CD8-positive, alpha-beta T cell (primary cell): ENCODE measurements at places on chromosomes 16 and 17.
A peak's percentile ranks its signal among the peaks of the same experiment; 100 is the strongest.

DNA sequence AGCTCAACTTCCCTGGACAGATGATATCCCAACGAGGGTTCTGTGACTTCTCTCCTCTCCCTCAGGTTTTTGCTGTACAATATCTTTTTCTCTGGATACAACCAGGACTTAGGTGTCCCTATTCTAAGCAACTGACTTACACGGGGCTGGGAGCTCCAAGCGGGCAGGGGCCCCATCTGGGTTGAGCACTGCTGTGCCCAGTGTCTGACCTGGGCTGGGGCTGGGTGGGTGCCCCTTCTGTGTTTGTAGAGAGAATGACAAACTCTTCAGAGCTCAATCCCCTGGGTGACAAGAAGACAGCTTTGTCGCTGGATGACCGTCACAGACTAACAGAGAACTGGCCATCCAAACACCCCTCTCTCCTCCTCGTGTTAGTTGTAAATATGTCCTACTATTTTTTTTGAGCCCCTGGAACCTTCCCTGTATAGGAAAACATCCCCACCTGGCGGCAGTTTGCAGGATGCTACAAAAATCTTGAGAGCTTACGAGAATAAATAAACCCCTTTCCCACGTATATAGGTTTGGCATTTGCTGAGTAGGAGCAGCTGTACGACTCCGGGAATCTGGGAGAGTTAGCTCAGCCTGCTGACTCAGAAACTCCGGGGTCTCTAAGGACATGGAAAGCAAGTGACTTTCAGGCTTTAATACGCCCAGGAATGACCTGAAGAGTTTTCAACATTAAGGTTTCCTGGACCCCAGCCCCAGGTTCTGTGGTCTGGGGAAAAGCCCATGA, 23.7 kb upstream of the RCVRN start:
- no peak for DNase-seq

- DNase-seq, result no peak
Observed at GRCh38 chr17:81196505-81197408, 26.0 kb downstream of the CEP131 start.

DNA sequence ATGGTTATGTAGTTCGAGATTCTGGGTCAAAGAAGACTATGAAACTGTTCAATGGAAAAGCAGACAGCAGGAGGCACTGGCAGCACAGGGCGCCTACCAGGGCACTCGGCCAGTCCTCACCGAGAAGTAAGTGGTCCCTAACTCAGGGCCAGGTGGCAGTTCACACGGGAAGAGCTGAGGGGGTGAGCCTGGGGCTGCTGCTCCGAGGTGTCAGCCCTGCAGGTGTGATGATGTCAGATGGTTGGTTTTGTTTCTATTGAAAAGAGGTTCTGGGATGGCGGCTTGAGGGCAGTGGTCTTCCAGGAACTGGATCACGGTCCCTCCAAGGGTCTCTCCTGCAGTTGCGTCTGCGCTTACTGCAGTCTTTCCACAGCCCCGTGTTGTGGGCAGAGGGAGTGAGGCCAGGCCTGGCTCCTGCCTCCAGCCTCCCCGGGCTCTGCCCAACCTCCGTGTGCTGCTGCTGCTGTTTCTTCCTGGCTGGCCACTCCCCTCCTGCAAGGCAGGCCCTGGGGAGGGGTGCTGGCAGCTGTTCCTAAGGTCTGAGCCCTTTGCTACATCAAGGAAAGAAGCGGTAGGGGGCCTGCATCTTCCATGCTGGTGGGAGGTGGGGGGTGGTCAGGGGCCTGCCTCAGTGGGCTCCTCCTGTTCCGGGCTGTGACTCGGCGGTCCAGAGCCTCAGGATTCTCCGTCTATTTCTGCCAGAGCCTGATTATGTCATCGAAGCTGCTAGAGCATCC, 22.6 kb downstream of the RNF213 start:
- DNase-seq, result no peak

DNA sequence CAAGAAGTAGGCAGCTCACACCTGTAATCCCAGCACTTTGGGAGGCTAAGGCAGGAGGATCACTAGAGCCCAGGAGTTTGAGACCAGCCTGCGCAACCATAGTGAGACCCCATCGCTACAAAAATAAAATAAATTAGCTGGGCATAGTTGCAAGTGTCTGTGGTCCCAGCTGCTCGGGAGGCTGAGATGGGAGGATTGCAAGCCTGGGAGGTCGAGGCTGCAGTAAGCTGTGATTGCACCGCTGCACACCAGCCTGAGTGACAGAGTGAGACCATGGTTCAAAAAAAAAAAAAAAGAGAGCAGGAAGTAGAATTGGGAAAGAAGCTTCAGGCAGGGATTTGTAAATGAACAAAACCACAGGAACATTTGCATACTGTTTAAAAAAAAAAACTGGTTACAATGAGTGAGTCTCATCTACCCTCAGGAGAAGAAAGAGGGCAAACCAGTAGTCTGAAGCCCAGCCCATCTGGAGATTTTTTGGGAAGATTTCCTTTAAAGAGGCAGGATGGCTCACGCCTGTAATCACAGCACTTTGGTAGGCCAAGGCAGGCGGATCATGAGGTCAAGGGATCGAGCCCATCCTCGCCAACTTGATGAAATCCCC, 7.9 kb downstream of the MPV17L start:
- DNase-seq, result no peak

- DNase-seq, result no peak
Observed at GRCh38 chr16:84294531-84295142, at the start of gene WFDC1. WFDC1 (plus strand) TSS chr16:84294878; CDS start chr16:84294972, 94 bp downstream.

- DNase-seq, result no peak
Observed at GRCh38 chr17:82281502-82282238, 8.2 kb upstream of the CSNK1D start.

DNA sequence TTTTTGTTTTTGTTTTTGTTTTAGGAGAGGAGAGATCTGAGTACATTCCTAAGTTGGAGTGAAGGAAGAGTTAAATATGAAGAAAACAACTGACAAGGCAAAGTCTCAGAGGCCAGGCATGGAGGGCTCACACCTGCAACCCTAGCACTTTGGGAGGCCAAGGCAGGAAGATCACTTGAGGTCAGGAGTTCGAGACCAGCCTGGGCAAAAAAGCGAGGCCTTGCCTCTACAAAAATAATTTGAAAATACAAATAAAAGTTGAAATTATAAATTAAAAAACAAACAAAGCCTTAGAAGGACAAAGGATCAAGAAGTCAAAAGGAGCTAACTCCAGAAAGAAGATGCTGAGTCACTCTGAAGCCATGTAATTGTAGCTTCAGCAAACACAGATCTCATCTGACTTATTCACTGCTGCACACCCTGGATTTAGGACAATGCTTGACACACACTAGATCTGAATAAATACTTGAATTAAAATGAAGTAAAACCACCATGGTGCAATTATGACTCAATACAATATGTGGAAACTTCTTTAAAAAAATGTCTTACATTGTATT, 9.1 kb downstream of the CEP20 start:
- DNase-seq, result no peak

- no peak for DNase-seq
Observed at GRCh38 chr16:70647441-70648359, 1.3 kb downstream of the IL34 start.

- DNase-seq, result no peak
Observed at GRCh38 chr16:17396762-17397498, 73.8 kb downstream of the XYLT1 start.

- no peak for DNase-seq
Observed at GRCh38 chr16:22325598-22326368, 28.6 kb downstream of the POLR3E start.

DNA sequence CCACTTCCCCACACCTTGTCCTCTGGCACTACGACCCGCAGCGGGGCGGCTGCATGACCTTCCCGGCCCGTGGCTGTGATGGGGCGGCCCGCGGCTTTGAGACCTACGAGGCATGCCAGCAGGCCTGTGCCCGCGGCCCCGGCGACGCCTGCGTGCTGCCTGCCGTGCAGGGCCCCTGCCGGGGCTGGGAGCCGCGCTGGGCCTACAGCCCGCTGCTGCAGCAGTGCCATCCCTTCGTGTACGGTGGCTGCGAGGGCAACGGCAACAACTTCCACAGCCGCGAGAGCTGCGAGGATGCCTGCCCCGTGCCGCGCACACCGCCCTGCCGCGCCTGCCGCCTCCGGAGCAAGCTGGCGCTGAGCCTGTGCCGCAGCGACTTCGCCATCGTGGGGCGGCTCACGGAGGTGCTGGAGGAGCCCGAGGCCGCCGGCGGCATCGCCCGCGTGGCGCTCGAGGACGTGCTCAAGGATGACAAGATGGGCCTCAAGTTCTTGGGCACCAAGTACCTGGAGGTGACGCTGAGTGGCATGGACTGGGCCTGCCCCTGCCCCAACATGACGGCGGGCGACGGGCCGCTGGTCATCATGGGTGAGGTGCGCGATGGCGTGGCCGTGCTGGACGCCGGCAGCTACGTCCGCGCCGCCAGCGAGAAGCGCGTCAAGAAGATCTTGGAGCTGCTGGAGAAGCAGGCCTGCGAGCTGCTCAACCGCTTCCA, 2.6 kb downstream of the METTL26 start:
- DNase-seq, result no peak

GRCh38 chr16:78718141-78718540, 618.7 kb downstream of the WWOX start:
- DNase-seq, result no peak

DNA sequence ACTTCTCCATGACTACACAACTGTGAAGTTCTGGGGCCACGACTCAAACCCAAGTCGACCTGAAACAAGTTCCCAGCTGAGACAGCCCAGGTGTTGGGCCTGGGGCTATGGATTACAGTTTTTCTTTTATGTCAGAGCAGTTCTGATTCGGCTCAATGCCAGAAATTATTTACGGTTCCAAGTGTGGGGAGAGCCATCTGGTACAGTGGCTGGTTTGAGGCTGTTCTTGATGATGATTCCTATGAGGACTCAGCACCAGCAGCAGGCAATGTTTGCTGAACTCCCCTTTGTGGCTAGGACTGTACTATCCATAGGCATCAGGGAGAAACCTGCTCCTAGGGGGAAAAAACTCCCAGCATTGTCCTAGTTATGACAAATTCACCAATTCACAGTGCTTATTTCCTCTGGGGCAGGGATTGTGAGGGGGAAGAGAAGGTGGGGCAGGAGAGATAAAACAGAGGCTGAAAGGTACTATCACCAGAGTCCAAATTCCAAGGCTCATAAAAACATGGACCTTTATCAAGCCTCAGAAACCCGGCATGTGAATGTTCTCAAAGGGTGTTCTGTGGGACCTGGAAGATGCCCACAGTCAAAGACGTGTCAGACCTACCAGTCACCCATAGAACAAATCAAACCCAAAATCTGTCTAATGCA, 18.2 kb upstream of the CMTM4 start:
- no peak for DNase-seq

- no peak for DNase-seq
Observed at GRCh38 chr16:80023865-80024264, 423.3 kb upstream of the MAF start.

DNA sequence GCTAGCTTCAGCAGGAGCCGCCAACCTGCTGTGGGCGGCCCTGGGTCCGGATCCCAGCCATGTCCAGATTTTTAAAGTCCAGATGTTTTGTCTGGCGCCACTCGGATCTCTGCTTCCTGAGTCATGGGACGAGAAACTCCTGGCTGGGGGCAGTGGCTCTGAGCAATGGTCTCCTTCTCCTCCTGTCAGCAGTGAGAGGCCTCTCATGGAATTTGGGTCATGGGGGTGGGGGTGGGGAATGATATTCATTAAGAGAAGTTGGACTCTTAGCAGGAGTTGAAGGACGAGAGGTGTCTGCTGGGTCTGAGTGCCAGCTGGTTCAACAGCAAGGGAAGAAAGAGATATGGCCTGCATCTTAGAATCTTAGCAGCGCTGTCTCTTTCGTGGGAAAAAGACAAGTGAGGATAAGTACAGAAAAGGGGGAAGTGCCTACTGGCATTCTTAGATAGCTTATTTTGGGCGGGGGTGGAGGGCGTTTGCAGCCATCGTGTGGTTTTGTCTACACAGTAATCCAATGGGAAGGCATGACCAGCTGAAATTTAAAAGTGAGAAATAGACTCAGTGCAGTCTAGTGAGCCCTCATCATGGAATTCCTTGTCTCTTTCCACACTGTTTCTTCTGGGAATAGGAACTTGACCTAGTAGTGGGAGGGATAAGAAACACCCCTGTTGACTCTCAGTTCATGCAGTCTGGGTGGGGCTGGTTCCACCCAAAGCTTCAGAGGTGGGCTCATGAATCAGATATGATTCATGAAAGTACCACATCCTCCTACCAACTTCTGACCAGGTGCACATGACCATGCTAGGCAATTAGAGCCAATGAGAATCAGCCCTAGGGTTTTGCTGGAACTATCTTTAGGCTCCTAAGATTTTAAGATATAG, 80.5 kb downstream of the MYH13 start:
- peak; percentile 6 for DNase-seq

DNA sequence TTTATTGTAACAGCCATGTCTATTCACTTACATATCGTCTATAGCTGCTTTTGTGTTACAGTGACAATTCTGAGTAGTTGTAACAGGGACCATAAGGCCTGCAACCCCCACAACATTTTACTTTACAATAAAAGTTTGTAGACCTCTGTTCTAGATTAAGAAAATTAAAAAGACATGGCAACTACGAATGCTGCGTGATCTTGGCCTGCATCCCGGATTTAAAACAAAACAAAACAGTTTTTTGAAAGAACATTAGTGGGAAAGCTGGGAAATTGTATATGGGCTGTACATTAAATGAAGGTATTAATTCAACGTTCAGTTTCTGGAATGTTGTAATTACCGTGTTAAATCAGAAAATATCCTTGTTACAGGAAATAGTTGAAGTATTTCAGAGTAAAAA, 64.1 kb downstream of the RMI2 start:
- no peak for DNase-seq

DNA sequence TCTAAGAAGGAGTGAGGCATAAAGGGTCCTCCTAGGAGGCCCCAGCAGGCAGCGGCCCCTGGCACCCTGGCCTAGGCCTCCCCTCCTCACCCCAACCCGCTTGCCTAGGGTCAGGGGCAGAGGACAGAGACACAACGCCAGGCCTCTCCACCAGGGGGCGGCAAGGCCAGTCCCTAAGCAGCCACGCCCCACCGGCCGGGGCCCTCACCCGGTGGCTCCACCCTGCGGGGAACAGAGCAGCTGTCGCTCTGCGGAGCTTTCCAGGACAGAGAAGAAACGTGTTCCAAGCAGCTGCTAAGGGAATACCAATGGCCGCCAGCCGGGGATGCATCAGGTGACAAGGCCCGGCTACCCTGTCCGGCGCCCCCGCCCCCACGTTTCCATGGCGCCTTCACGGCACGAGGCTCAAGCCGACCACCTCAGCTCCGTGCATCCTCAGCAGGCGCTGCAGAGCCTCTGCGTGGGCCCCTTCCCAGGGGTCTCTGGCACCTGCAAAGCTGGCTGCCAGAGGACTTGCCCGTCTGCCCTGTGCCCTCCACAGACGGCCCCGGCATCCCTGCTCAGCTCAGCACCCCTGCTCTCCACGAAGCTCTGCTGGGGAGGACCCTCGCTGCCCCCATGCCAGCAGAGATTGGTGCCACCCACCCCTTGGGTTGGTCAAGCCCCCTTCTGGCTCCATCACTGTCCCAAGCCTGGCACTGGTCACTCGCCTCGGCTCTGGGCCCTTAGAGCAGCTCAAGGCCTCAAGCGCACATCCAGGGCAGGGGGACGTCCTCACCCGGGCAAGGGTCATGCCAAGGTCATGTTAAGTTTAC, 5.6 kb downstream of the ZNF598 start:
- DNase-seq, result peak; percentile 69

DNA sequence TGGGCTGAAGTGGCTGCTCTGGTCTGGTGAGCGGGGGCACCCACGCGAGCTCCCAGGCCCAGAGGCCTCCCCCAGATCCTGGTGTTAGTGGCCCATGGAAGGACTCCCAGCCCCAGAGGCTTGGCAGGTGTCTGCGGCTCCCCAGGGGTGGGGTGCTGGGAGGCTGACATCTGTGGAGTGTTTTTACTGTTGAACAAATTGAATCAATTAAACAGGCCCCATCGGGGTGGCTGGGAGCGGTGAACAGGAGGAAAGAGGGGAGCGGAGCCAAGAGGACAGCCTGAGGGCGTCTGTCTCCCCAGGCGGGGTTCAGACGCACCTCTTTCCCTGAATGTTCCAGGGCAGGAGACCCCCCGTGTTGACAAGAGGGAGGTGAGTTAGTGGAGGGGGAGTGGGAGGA, 29.9 kb downstream of the ACTG1 start:
- no peak for DNase-seq
